ENCODE measurements at places on chromosomes 2 and 18. TPM values are rescaled to one million over a fixed set of nuclear protein-coding genes. Genes with fewer than 3 reads are reported as not detected.

- DNase-seq, result no peak
Measured at GRCh38 chr2:86433137-86433536, 8.0 kb upstream of the KDM3A start.

DNA sequence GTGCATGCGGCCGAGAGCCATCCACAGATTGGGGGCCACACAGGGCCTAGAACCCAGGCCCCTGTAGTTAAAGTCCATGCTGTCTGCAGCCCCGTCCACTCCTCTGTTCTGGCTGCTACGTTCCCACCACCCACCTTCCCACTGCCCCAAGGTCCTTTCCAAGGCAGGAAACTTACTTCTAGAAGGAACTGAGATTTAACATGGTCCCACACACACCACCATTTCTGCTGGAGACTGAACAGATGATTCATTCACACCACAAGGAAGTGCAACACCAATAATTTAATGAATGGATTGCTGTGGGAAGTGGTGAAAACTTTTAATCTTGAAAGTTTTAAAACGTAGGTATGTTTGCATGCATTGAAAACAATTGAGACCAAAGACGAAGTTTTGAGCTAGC lies 95.2 kb downstream of the LBH start:
- no peak for DNase-seq

DNA sequence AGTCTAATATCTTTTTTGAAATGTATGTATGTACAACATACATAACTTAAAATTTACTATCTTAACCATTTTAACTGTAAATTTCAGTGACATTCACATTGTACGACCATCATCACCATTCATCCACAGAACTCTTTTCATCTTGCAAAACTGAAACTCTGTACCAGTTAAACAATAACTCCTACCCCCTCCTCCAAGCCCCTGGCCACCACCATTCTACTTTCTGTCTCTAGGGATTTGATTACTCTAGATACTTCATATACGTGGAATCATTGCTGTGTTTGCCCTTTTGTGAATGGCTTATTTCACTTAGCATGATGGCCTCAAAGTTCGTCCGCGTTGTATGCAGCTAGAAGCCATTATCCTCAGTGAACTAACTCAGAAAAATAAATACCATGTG lies 217.0 kb downstream of the METTL4 start:
- DNase-seq, result no peak

- DNase-seq, result no peak
Measured at GRCh38 chr18:8801263-8801901, 96.0 kb downstream of the MTCL1 start.

DNA sequence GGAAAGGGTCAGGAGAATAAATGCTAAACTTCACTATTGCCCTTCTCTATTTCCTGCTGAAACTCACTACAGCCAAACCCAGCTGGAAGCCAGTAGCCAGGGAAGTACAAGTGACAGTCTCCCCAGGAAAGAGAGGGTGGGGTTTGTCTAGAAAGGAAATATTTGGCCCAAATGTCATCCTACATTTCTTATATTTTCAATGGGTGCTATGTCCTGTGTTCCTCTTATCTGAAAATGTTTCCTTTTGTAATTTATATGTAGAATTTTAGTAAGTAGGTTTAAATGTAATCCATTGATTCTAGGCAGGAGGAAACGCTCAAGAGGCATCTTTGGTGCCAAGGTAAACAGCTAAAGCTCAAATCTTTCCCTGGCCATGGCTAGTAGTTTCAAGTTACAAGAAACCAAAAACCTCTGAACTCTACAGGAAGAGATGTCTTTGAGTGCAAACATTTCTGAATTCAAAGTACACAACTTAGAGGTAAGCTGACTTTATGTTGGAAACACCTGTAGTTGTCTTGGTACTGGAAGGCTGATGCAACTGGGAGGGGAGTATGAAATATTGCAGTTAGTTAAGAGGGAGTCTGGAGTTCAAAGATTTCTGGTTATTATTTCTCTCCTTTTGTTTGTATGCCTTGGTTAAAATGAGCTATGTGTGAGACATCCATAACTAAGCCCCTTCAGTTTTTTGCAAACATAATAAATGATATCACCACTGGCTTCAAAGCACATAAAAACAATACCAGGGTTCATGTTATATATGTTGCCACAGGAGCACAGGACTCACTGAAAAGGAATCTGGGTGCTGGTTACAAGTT lies 356.1 kb upstream of the ZC3H15 start:
- DNase-seq, result no peak

- DNase-seq, result no peak
Measured at GRCh38 chr2:27133195-27133875, 1.1 kb downstream of the PREB start.

GRCh38 chr2:9809064-9809356 lies 34.3 kb upstream of the TAF1B start:
- DNase-seq, result no peak

DNA sequence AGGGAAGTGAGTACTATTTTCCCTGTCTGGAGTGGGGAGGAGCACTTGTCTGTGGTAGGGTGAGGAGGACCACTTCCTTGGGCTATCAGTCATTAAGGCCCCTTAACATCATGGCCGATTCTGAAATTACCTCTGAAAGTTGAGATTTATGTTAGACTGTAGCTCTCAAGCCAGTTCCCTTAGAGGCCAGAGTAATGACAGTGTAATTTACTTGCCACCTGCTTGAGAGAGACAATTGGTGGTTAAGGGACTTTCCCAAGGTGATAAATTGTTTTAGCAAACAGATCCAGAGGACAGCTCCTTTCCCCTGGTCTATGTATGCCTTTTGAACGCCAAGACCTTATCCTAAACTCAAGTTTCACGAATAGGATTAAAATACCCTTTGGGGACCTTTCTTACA lies 56.1 kb downstream of the NEDD4L start:
- DNase-seq, result no peak

GRCh38 chr2:99867770-99868169 lies 274.6 kb downstream of the AFF3 start:
- DNase-seq, result no peak

ABCG5 gene
- not detected for total RNA-seq

GREB1L gene
- total RNA-seq, result 14.4 TPM

REL gene
- total RNA-seq, result 16.2 TPM

ICA1L gene
- total RNA-seq, result 9.9 TPM
